CD4-positive, alpha-beta T cell treated with Interferon gamma for 1 hour (primary cell): ENCODE measurements at places on chromosomes 1 and 21.

GRCh38 chr1:167739752-167740151, 18.0 kb downstream of the MPZL1 start:
- no peak for DNase-seq

DNA sequence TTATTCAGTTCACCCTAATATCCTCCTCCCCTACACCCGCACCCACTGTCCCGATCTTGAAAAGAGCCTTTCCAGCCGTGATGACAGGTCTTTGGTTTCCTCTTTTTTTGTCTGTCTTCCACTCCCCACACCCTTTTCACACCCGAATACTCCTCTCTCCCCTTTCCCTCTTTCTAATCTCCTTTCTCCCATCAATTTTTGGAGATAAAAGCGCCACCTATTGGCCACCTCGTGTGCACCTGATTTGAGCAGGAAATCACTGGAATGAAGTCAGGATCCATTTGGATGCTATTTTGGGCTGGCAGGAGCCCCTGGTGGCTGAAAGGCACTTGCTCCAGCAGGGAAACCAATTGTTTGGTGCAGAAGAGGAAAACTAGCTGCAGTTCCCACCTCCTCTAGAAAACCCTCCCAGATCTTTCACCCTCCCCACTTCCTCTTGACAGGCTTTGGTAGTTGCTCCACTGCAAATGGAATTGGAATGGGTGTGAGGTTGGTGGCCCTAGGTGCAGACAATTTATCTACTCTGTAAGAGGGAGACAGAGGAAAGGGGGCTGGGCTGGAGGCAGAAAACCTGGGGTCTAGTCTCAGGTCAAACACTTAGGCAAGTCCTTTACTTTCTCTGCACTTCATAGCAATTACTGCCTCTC, 8.4 kb downstream of the FOXE3 start:
- no peak for DNase-seq

DNA sequence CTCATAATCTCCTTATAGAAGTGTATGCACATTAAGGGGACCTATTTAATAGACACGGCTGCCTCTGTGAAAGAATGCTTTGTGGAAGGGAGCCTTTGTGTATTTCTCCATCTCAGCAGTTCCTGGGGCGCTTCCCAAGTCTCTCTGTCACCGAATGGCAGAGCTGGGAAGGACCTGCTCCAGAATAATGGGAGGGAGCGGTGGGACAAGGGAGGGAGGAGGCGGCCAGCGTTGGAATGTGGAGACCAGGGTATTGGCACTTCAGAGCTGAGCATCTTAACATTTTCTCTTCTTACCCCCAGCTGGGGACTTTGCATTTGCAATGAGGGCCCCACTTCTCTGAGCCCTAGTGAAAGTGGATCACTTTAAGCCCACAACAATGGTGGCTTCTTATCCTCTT, 23.9 kb downstream of the CACHD1 start:
- no peak for DNase-seq

DNA sequence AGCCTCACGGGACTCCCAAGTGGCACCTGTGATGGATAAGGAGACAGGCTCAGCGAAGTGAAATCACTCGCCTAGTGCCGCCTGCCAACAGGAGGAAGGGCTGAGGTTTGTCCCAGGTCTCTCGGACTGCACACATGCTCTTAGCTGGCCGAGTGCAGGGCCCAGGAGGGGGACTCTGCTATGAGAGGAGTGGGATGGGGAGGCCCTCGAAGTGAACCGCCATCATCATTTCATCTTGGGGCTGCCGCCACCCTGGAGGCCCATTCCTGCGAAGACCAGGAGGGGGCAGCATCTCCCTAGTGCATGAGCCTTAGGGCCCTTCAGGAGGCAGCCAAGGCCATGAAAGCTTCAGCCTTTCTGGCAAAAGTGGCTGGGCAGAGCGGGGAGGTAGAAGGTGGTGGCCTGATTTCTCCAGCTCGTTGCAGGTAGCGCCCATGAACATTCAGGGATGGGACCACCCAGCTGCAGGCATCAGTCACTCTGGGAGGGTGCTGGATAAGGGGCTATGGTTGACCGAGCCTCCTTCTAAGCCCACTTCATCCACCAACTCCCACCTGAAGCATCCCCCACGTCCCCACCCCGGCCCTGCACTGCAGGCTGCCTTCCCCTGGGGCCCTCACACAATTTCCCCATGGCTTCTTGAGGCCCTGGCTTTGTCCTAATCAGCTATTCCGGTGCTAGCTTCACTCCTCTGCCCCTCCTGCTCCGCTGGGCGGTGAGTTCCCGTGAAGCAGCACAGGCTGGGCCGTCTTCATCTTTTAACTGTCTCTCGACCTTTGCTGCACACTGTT, 17.2 kb upstream of the RASSF5 start:
- DNase-seq: peak; percentile 47

- no peak for DNase-seq
Measured at GRCh38 chr1:211724687-211725196, 49.3 kb upstream of the NEK2 start.

DNA sequence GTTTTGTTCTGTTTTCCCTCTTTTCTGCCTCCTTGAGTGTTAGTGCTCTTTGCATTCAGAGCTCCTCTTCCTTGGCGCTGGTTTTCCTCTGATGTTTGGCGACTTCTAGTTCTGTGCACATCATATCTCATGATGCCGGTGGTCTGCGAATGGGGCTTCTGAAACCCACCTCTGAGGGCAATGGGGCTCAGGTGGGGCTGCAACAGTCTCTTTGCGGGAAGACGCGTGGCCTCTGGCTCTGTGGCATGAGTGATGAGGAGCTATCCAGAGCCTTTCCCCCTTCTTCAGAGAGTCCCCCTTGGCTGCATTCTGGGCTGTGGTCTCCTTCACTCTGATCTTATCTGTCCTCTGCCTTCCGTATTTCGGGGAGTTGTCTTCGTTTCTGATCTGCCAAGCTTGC, 39.0 kb downstream of the TNFRSF8 start:
- DNase-seq: no peak

GRCh38 chr1:63713627-63714481, 60.0 kb upstream of the ROR1 start:
- no peak for DNase-seq

- no peak for DNase-seq
Measured at GRCh38 chr1:29767088-29767685, 530.9 kb downstream of the PTPRU start.

DNA sequence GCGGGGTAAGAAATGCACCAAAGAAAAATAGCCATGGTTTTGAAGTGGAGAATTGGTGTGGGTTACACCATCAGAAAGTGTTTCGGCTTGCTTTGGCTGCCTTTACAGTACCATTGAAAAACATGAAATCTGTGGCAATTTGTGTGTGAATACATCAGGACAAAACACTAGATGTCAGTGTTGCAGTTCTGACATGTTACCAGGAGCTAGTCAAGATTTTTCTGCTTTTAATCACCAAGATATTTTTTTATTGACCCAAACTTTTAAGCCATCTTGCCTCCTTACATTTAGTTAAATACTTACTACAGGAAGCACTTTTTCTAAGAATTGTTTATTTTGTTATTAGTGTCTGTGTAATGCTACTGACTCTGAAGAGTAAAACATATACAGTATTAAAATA, 14.3 kb downstream of the RRP15 start:
- DNase-seq: no peak

DNA sequence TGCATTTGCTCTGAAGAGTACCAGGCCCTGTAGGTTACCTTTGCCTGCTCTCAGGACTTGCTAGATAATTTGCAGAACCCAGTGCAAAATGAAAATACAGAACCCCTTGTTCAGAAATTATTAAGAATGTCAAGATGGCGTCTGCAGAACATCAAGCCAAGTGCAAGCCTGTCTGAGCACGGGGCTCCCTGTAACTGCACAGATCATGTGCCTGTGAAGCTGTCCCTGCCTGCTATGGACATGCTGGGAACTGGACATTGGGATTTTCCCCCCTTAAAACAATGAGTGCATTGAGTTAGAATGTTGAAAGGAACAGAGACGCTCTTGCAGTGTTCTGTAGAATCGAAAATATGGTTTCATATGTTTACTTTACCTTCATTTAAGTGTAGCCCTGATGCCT, 2.9 kb downstream of the CLDN14 start:
- DNase-seq: no peak

- DNase-seq: no peak
Measured at GRCh38 chr1:104780470-104781078, 1030.9 kb downstream of the AMY1C start.

- no peak for DNase-seq
Measured at GRCh38 chr21:29025328-29025713, 853 bp downstream of the USP16 start.

DNA sequence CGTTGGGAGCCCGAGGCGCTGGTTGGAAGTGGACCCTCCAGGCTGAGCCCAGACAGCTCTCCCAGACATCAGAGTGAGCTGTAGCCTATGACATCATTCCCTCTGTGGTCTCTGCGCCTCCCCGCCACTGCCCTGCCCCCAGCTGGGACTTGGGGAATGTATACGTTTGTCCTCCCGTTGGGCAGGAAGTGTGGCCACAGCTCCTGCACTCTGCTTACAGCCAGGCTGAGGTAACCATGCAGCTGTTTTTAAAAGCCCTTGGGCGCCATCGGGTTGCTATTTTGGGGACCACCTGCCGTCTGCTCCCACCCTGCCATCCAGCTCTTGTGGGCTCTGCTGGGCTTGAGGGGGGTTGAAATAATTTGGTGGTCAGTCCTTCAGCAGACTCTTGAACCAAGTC, 7.8 kb downstream of the VASH2 start:
- DNase-seq: no peak

GRCh38 chr1:8985915-8986813, 40.1 kb downstream of the SLC2A7 start:
- no peak for DNase-seq

DNA sequence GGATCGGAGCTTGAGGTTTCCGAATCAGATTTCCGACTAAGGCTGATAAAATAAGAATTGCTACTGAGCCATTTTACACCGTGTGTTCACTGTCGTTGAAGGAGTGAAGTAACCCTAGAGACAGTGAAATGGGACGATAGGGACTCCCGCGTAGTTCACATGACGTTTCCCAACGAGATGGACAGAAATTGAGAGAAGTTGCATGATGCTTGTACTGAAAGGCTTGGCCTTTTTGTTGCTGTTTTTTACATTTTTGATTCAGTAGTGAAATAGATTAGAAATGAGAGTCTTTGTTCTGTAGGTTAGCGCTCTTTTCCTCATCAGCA, 1.2 kb downstream of the KHDRBS1 start:
- no peak for DNase-seq

- no peak for DNase-seq
Measured at GRCh38 chr1:49199564-49199963, 422.9 kb upstream of the BEND5 start.

GRCh38 chr1:234309598-234310459, 63.4 kb upstream of the COA6 start:
- peak; percentile 60 for DNase-seq

DNA sequence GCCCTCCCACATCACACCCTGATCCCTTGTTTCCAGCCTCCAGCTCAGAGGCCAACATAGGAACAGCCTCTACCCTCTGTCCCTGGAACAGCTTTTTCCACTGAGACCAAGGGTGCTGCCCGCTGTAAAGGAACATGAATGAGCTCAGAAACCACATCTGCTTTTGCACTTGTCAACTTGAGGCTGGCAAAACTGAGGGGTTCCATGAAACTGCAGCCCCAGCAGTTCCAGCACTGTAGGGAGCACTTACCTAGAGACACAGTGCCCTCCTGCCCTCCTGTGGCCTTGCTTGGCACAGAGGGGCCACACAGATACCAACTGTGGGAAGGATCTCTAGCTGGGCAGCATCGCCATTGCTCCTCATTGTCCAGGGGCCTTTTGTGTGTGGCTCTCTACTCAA, 51.7 kb downstream of the ITPKB start:
- DNase-seq: peak; percentile 60

GRCh38 chr1:218376722-218377121, 31.6 kb downstream of the TGFB2 start:
- DNase-seq: no peak

DNA sequence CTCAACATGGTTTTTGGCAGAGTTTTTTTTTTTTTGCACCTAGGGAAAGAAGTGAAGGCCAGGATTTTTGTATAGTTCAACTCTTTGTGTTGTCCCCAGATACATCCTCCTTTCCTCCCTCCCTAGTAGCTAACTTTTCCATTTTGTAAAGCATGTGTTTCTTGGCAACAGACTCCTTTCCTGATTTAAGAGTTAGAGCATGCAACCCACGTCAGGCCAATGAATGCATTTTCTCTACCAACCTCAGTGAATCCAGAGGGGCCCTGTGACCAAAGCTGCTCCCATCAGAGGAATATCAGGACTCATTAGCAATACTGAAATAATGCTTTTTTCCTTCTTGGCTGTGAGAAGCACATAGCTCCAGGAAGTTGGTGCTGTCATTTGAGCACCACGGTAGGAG, 287.2 kb downstream of the LMO4 start:
- DNase-seq: no peak

DNA sequence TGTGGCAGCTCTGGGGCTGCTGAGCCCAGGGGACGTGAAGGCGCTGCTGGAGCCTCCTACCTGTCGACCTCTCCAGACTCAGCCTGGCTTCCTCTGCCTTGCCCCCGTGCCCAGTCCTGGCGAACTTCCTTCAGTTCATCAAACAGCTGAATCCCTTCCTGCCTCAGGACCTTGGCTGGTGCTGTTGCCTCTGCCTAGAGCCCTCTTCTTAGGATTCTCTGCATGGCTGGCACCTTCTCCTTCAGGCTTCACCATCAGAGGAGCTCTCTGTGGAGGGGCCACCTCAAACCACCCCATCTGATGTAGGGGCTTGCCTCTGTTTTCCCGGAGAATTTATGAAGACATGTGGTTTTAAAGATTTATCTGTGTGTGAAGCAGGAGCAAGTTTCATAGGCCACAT, 23.4 kb upstream of the ATF3 start:
- no peak for DNase-seq

DNA sequence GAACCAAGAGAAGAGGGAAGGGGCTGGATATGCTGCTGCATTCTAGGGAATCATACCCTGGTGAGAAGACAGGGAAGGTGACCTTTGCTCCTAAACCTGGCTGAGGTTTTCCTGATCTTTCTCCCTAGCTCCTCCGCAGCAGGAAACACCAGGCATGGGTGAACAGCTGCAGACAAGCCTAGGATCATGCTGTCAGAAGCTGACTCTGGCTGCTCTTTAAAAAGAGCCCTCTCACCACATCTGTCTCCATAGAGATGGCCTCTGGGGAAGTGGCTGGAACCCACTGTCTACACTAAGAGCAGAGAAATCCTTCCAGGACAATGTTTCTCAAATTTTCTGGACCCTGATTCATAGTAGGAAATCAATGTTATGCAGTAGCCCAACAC, 57.6 kb downstream of the CD34 start:
- no peak for DNase-seq

GRCh38 chr1:224262373-224263054, 67.5 kb downstream of the NVL start:
- no peak for DNase-seq

DNA sequence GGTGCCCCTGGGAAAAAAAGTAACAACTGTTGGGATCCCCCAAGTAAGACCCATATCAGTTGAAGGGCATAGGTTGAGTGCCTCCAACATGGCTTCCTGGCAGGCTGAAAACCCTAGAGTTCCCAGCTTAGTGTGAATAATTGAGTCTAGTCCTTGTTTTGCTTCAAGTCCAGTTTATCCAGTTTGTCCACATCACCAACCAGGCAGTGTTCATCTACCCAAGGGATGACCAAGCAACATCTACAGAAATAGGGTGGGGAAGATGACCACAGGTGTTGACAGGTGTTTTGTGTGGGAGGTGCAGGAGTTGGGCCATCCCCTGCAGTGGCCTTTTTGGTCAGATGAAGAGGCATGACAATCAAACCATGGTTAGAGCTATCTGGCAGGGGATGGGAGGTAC, 54.3 kb upstream of the ERO1B start:
- DNase-seq: no peak
